ENCODE measurements at places on chromosomes 1 and 21.

GRCh38 chr1:177255411-177255810 is 84.7 kb downstream of the BRINP2 start:
- DNase-seq, result no peak

- no peak for DNase-seq
Measured at GRCh38 chr1:115306146-115306545, 31.9 kb downstream of the NGF start.

DNA sequence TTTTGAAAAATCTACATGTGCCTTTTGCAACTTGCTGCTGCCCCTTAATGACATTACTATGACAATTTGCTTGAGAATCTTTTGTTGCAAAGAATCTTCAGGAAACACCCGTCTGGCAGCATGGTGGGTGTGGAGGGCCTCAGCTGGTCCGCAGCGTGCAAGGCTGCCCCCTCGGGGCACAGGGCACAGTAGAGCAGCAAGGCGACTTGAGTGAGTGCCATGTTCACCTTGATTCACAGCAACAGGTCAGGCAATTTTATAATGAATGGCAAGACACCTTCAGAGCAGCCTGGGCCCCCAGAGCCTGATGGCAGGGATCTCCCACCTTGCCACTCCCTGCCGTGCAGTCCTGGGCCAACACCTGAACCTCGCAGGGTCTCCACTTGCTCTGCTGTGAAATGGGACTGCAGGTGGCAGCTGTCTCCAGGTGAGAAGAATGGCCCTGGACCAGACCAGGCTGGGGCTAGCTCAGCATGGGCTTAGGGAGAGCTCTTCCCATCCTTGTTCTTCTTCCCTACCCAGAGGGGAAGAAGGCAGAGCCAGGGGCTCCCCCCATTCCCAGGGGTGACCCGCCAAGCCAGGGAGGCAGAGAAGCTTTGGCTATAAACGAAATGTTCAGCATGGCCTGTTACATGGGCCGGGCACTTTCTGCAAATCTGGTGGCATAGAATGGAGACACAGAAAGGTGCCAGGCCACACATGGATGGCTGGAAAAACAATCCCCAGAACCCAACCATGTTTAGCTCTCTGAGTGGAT is 34.5 kb upstream of the ACTRT2 start:
- no peak for DNase-seq

GRCh38 chr1:226661271-226661670 is 77.8 kb downstream of the ITPKB start:
- DNase-seq, result no peak

GRCh38 chr1:18539171-18539570 is 58.4 kb downstream of the KLHDC7A start:
- DNase-seq, result no peak

- DNase-seq, result no peak
Measured at GRCh38 chr1:7491109-7491817, 279.8 kb upstream of the VAMP3 start.

GRCh38 chr21:32256873-32257620 is 21.8 kb downstream of the MIS18A start:
- DNase-seq, result peak; percentile 53

- no peak for DNase-seq
Measured at GRCh38 chr21:39965026-39965425, 97.8 kb downstream of the PCP4 start.

- DNase-seq, result no peak
Measured at GRCh38 chr21:35212393-35213127, 163.5 kb upstream of the RUNX1 start.

DNA sequence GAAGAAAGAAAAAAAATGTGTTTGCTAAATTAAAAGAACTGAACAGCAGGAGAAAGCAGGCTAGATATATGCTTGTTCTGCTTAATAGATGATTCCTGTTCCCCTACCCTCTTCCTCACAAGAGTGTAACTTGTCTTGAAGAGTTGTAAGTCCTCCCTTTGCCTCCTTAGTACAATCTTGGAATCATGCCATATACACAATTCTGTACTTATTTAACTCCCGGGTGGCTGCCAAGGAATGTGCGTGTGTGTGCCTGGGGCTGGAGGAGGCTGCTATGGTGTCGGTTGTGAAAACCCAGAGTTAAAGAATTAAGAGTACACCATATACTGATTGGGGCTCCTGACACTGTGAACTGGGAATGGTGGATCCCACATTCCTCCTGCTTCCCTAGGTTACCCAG is 194.2 kb downstream of the SIPA1L2 start:
- no peak for DNase-seq

- no peak for DNase-seq
Measured at GRCh38 chr1:59976194-59977074, 49.9 kb upstream of the CYP2J2 start.

- no peak for DNase-seq
Measured at GRCh38 chr1:230793463-230793745, 46.2 kb downstream of the CAPN9 start.

DNA sequence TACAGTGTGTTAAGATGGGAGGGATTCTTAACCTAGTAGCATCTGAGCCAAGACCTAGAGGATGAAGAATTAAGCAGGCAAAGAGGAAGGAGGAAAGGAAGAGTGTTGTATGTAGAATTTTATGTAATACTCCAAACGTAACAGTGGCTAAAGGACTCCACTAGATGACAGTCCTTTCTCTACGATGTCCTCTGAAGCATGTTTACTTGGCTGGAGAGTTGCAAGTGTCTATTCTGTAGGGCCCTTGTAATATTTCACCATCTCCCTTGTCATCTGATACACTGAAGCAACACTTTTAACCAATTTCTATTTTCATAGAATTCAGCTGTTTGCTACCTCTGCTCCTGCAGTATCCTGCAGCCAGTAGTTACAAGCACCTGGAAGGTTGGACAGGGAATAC is 2.2 kb upstream of the YBX1 start:
- DNase-seq, result no peak

DNA sequence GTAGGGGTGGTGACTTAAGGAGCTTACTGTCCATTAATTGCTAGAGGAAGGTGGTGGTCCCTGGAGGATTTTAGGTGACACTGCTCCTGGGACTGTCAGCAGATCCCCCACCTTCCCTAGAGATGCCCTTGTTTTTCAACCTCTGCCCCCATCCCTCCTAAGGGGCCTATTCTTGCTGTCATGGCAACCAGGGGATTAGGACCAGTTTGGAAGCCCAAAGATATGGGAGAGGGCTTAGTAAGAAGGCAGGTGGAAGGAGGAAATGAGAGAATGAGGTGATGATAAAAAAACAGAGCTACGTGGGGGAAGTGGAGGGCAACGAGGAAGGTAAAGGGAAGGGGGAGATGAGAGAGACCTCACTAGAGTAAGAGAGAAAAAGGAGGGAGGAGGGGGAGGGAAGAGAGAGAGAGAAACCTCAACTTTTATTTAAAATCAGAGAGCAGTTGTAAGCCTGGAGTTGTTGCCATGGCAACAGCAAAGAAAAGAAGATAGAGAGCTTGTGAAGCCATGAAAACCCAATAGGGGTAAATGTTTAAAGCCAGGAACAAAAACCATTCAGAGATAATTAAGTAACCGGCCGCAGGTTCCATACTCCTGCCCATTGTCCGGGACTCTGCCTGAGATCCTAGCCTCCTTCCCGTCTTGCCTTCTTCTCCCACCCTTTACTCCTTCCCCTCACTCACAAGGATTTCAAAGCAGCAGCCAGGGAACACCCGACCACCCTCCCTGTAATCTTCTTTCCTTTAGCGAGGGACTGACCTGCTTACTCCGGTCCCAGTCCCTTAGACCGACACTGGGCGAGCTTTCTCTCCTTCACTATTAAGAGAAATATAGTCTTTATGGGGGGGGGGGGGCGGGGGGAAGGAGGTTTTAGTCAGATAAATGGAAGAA is 20.6 kb downstream of the KIRREL1 start:
- no peak for DNase-seq

- no peak for DNase-seq
Measured at GRCh38 chr1:83495560-83495959, 503.4 kb downstream of the TTLL7 start.

GRCh38 chr1:215673943-215674342 is 106.8 kb downstream of the KCTD3 start:
- no peak for DNase-seq

DNA sequence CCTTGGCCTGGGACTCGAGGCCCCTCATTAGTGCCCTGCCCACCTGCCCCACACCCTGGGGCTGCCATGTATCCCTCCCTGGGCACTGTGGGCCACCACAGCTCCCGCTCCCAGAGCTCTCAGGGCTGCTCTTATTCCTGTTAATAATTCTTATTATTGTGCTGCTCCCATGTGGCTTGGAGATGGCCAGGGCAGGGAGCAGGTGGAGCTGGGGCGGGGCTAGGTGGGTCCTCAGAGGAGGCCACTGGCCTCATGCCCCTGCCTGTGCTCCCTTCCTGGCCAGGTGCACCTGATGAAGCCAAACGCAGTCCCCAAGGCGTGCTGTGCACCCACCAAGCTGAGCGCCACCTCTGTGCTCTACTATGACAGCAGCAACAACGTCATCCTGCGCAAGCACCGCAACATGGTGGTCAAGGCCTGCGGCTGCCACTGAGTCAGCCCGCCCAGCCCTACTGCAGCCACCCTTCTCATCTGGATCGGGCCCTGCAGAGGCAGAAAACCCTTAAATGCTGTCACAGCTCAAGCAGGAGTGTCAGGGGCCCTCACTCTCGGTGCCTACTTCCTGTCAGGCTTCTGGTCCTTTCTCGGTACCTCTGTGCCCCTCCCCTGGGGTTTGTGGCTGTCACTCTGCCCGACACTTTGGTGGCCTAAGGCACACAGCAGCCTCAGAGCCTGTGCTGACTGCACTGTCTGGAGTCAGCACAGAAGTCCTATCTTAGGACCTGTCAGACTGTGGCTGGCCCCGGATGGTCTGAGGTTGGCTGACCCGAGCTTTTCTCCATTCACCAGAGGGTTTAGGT is 34.1 kb downstream of the BMP8A start:
- DNase-seq, result no peak

DNA sequence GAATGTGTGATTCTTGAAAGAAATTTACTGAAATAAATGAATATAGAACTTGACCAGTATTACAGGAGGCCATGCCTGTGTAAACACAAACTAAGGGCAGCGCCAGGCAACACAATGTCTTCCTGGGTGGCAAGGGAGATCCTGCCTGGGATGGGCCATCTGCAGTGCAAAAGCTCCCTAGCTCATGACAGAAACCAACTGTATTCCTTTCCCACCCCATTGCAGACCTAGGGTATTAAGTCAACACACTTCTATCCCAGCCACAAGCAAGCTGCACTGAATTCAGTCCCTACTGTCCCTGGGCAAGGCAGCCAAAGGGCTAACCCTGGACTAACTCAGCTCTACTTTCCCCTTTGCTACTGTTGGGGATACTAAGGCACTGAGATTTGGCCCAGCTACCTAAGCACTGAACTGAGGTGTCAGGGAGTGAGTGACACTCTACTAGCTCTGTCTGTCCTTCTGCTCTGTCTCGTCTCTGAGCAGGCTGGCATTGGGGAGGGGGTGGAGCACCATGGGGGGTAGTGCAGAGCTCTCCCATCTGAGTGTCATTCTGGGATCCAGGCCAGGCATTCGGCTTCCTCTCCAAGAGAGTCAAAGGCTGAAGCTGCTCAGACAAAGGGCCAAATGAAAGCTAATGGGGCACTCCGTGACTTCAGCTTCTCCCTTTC is 2.5 kb downstream of the INKA2 start:
- no peak for DNase-seq

- DNase-seq, result no peak
Measured at GRCh38 chr1:170240409-170240808, 94.7 kb downstream of the NTMT2 start.

- DNase-seq, result peak; percentile 24
Measured at GRCh38 chr1:220137019-220137786, 43.3 kb downstream of the IARS2 start.
